ENCODE measurements at places on chromosomes 16 and 17.
A peak's percentile ranks its signal among the peaks of the same experiment; 100 is the strongest.

- DNase-seq = no peak
These were observed 53.5 kb downstream of the TIMM22 start for GRCh38 chr17:1050246-1050995.

- no peak for DNase-seq
These were observed 89.3 kb downstream of the SMG6 start for GRCh38 chr17:2214047-2214928.

GRCh38 chr16:727291-727977 lies 528 bp downstream of the HAGHL start:
- DNase-seq = no peak

- peak; percentile 33 for DNase-seq
These were observed 134.6 kb downstream of the GAS7 start for GRCh38 chr17:10063730-10064241.

Measured in activated gamma-delta T cell treated with anti-CD3 and anti-CD28 coated beads, Interleukin-2, amount 50 U/mL, for 16 hours (primary cell).